ENCODE measurements at places on chromosomes 7 and 10. TPM values are rescaled to one million over a fixed set of nuclear protein-coding genes. Genes with fewer than 3 reads are reported as not detected.

HMX3 gene
- total RNA-seq = not detected

SFTPA2 gene
- 0.32 TPM for total RNA-seq

USP6NL gene
- total RNA-seq = 33.3 TPM

FGFR2 gene
- 27.4 TPM for total RNA-seq

FXYD4 gene
- total RNA-seq = not detected

PARD3 gene
- 64.5 TPM for total RNA-seq

IGFBP3 gene
- 7.9 TPM for total RNA-seq

ADO gene
- 10.0 TPM for total RNA-seq

PIP4K2A gene
- 10.0 TPM for total RNA-seq

DPP6 gene
- total RNA-seq = 0.12 TPM

FFAR4 gene
- total RNA-seq = 0.16 TPM

All from esophagus mucosa (tissue), 1 donor.